ENCODE measurements at places on chromosomes 3 and 15.

DNA sequence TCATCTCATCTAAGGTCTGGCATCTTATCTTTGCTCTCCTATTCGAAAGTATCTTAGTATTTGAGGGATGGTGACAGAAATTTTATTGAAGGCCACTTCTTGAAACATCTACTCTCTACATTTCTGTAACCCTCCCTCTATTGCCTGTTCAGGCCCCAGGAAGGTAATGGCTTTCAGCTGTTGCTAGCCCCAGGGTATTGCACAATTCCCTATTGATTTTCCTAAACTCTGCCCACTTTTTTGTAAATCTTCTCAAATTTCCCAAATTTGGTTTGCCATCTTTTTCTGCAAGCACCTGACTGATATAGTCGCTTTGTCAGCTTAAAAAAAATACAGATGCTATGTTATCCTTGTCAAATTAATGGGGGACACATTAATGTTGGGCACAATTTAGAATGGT lies 242.1 kb downstream of the RAP2B start:
- no peak for DNase-seq

DNA sequence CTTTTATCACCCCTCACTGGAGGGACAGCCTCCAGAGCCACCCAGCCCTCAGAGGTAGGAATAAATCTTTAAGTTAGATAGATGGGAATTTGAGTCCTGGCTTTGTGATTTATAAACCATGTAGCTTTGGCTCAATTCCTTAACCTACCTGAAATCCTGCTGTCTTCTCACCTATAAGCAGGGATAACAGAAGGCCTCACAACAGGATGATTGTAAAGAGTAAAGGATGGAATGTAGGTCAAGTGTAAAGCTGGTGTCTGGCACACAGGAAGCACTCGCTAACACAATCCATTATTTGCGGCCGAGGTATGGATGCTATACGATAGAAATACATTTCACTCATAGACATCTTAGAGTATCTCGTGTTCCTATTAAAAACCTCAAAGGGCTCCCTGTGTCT lies 162.9 kb upstream of the LRTM1 start:
- no peak for DNase-seq

GRCh38 chr15:73150831-73151230 lies 98.6 kb downstream of the NEO1 start:
- DNase-seq, result no peak

DNA sequence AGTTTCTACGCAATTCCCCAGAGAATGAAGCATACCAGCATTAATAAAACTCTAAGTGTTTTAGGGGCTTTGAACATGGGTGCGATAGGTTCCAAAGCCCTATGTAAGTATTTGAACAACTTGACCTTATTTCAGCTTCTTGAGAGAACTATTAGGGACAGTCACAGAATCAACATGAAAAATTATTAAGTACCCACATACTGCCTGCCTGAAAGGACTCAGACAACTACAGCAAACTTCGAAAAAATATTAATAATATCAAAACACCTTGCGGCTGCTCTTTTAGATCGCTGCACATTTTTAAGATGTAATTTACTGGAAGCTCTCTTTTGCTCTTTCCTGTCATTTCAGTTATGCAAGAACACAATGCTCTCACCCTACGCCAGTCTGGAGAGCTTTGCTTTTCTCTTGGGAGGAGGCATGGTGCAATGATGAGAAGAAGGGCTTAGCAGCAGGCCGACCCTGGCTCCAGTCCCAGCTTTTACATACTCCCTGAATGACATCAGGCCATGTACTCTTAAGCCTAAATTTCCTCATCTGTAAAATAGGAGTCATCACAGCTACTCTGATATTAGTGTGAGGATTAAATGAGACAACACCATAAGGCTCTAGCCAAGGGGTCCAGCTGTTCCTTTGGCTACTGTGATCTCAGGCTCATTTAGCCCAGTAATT lies 640.7 kb downstream of the FHIT start:
- no peak for DNase-seq

DNA sequence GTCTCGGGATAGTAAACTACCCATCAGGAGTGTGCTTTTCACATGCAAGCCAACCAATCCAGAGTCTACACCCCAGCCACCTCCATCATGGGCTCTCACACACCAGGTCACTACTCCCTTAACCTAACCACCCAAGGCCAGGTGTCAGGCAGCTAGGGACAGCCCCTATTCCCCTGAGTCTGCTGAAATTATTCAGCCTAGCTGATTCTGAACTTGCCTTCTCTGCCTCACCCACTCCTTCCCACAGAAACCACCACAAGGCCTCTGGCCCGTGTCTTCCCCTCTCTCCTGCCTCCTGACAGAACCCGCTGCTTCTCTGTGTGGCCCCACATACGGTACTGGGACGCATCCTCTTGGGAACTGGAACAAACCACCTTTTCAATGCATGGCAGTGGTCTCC lies 82.1 kb downstream of the PCSK6 start:
- DNase-seq, result no peak

- DNase-seq, result no peak
Measured at GRCh38 chr3:191139736-191140135, 59.3 kb upstream of the OSTN start.

GRCh38 chr3:193782276-193782647 lies 189.3 kb downstream of the OPA1 start:
- DNase-seq, result no peak

GRCh38 chr3:131282379-131282778 lies 99.2 kb upstream of the NUDT16 start:
- no peak for DNase-seq

DNA sequence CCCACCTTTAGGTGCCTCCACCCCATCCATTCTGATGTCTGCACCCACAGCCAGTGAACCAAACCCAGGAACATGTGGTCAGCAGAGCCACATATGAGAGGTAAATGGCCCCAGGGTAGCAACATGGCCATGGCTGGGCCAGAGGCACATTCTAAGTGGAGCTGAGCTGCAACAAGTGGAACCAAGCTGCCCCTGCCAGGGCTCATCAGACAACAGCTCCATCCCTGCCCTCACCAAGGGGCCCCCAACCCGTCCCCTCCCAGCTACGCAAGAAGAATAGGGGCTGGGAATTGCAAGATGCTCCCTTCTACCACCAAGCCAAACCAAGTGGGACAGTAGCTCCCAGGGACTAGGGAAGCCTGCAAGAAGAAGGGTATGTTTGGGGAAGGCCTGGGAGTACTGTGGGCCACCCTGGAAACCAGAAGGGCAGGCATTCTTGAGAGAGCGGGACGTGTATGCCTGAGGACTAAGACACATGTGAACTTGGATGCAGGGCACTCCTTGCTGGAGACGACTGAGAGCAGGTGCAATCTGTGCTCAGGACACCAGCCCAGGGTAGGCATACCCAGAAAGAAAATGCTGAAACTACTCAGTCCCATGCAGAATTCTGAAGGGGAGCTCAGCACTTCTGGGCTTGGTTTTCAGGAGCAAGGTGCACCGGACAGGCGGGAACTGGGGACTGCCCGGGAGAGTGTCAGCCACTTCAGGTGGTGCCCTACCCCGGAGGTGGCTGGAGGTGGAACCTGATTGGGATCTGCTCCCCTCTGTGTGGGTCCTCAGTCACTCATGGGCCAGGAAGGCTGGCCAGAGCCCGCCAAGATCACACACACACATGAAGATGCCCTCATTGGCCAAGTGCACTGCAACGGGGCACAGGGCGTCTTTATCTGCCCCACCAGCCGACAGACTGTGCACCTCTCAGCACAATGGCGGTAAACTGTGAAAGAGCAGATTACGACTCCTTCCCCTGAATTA lies 9.5 kb downstream of the MYL3 start:
- peak; percentile 7 for DNase-seq

- no peak for DNase-seq
Measured at GRCh38 chr15:70146771-70147170, 49.1 kb upstream of the TLE3 start.

DNA sequence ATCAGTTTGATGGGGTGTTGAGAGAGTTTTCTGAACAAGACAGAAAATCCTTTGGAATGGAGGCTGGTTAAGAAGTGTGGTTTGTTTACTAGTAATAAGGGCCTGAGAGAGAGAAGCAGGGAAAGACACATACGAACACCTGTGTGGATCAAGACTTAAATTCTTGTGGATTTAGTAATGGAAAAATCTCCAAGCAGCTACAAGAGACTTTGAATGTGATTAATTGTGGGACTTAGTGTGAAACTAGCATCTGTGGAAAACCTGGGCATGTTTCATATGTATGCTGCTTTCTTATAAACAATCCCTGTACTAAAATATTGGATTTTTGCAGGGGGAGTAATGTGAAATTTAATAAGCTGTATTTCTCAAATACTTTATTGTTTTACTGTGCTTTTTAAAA lies 399.1 kb downstream of the SI start:
- DNase-seq, result no peak

DNA sequence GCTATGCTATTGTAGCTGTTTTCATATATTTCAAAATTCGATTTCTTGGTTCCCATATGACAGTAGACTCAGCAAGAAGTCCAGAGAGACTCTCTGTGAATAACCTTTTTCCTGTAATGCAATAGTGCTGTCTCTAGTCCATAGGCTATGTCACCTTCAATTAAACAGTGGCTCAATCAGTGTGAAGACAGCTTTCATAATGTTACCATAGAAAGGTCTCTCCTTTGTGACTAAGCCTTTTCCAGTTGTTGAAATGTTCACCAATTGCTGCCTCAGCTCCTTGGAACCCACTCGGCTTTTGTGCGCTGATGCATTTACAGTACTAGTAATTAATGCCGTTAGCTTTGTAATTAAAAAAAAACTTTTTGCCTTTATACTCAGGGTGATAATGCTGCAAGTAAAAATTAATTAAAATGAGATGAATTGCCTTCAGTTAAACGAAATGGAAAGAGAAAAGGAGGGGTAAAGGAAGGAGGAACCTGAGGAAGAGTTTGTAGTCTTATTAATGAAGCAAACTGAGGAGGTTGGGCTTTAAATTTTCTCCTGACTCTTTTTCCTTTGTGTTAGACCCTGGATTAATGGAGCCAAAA lies 214.8 kb downstream of the LSAMP start:
- no peak for DNase-seq

- no peak for DNase-seq
Measured at GRCh38 chr3:76673171-76673570, 366.7 kb upstream of the ROBO2 start.

GRCh38 chr3:129614435-129614834 lies 8.0 kb upstream of the PLXND1 start:
- DNase-seq, result no peak

GRCh38 chr15:28004143-28005003 lies 94.7 kb downstream of the OCA2 start:
- DNase-seq, result no peak

GRCh38 chr15:76674883-76675282 lies 230.3 kb downstream of the SCAPER start:
- no peak for DNase-seq

DNA sequence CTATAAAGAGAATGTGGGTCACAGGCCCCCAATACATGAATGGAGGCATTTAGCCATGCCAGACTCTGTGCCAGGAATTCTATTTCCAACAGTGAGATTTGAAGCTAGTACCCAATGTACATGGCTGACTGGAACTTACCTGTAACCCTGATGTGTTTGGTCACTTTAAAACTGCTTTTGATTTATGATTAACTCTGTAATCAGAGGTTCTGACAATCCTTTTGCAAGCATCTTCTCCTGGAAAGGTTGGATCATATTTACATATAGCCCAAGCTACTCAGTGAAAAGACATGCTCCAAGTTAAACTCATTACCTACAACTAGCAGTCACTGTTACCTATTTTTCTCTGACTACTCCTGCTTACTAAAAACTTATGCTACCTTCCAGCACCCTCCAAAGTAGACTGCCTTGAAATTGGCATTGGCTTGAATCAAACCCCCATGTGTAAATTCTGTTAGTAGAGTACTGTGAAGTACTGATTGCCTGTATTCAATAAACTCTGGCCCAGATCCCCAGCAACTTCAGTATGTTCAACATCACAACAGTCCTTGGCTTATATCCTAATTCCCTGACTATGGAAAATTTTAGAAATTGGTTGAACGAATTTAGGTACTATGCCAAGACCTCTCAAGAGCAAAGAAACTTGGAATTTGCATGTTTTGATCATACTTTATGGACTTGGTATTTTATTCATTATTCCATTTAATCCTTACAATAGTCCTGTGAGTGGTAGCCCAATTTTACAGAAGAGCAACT lies 665.6 kb upstream of the NECTIN3 start:
- no peak for DNase-seq

- DNase-seq, result peak; percentile 77
Measured at GRCh38 chr3:58824285-58824684, 157.7 kb upstream of the FAM3D start.

- DNase-seq, result no peak
Measured at GRCh38 chr3:42717306-42717705, 14.7 kb upstream of the HHATL start.

DNA sequence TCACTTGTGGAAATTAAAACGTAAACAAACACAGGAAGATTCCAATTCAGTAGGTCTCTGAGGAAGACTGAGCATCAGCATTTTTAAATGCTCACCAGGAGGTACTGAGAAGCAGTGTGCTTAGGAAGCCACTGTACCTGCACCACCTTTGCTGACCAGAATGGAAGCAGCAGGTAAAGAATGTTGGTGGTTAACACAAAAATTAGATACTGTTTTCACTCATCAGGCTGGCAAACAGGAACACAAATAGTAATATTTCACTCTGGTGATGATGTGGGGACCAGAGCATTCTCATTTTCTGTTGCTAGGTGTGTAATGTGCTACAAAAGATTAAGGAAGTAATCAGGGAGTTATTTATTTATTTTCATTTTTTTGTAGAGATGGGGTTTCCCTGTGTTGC lies 29.9 kb upstream of the GHSR start:
- DNase-seq, result no peak

- DNase-seq, result no peak
Measured at GRCh38 chr3:22469995-22470394, 719.0 kb upstream of the ZNF385D start.

GRCh38 chr3:116039651-116039985 lies 405.7 kb downstream of the LSAMP start:
- DNase-seq, result no peak

DNA sequence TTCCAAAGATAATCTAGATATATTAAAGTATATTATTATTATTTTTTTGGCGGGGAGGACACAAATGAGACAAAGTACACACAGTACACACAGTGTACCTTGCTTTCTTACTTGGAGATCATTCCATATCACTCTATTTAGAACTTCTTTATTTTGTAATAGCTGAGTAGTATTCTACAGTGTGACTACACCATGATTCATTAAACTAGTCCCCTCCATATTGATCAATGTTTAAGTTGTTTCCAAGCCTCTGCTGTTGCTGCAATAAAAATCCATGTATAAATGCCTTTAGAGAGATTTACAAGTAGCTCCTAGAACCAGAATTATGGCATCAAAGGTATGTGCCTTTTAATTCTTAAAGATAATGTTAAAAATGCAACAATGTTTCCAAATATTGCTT lies 38.8 kb downstream of the PYGO1 start:
- DNase-seq, result no peak

Measured in WTC11 (cell line).